ENCODE measurements at places on chromosomes 3 and 15.

DNA sequence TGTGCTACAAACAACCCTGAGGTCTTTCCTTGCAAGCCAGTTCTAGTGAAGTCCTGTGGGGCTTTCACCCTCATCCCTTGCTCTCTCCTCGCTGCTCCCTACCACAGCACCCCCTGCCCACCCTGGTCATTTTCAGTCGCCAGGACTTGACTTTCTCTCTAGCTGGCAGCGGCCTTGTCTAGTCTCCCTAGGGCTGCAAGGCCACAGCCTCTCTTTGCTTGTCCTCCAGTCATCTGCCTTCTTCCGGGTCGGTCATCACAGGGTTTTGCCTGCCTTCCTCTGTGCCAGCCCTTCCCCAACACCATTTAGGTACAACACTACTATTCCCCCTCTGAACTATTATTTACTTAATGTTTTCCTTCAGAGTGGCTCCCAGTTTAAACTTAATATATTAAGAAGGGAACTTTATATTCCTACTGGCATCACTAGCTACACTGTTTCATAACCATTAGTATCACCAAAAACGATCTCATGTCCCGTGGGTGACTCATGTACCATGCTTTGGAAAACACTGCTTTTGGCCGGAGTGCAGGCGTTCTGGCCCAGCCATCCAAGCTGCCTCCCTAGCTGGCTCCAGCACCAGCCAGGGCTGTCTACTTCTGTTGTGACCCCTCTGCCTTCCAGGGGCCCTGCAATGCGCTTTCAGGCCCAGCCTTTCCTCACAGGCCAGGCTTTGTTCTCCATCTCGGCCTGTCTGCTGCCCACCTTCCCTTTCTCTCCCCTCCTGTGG, 21.4 kb downstream of the FAH start:
- no peak for DNase-seq

GRCh38 chr3:102180280-102180931, 254.4 kb upstream of the ZPLD1 start:
- peak; percentile 21 for DNase-seq

- DNase-seq, result no peak
Measured at GRCh38 chr3:118803096-118803476, 231.6 kb downstream of the IGSF11 start.

DNA sequence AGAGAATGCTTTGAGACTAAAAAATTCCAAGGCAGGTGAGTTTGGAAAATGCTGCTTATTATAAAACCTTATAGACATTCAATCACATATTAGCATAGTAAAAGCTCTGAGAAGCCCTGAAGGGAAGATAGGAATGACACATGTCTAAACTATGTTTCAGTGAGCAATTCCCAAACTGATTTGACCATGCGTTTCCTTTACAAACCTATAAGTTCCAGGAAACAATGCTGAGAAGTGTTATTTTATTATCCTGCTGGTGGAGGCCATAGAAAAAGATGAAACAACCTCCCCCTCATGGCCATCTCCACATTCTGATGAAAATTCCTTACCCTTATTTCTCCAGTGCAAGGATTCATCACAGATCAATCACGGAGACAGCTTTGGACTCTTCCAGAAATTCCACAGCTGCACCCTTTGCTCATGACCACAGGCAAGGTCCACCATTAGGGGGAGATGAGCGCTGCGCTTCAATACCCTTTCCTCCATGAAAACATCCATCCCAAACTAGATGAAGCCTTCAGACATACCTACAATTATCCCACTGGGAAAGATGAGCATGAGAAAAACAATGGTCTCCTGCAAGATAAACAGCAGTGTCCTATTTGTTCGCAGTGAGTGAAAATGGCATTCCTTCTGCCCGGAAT, 372.1 kb downstream of the MAGI1 start:
- no peak for DNase-seq

DNA sequence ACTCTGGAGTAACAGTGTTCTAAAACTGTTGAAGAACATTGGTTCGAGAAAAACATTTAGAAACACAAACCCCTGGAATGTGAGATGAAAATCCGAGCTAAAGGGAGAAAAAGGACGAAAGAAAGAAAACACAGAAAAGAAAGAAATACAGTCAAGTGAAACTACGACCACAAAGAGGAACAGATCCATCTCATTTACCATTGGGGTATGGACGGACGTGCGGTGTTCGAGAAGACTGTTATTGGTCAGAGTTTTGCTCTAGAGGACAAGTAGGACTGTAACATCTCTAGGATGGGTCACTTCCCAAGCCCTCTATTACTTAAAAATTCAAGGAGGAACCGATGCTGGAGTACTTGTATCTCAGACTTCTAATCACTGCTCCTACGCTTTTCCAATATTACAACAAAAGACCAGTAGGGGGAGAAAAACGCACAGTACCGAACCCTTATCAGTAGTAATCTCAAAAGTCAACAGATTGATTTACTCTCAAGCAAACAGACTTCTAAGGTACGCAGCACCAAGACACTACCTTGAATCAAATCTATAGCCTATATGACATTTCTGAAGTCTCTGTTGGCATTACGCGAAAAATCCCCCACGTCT, 1.1 kb upstream of the PIK3CA start:
- peak; percentile 82 for DNase-seq

DNA sequence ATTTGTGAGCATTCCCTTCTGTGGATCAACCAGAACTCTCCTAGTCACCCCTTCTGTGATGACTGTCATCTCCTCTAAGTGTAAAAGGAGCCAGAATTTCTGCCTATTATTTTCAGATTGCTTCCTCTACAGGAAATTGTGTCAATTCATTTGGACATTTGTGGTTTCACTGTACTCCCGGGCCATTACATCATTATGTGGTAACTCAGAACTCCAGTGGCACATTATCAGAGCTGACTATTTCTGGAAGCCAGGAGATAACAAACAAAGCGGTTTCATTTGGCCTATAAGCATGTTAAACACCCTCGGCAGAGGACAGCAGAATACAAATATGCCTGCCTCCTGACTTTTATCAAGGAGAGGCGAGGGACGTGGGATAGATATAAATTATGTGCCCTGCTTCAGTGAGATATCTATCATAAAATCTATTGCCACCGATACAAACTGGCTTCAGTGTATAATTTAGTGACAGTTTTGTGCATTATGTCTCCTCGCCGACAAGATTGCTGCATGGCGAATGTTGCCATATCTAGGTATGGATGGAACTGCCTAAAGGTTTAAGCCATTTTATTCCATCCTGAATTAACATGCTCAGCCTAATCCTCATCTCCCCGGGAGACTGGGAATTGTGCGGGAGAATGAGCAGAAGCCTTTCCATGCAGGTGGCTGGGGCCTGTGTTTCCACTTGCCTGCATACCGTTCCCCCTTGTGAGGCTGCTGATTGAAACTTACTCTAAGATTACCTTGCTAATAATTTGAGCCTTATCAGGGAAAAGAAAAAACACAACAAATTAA, 193.4 kb upstream of the SEMA6D start:
- no peak for DNase-seq

GRCh38 chr3:128949158-128949557, 44.7 kb downstream of the CFAP92 start:
- no peak for DNase-seq

DNA sequence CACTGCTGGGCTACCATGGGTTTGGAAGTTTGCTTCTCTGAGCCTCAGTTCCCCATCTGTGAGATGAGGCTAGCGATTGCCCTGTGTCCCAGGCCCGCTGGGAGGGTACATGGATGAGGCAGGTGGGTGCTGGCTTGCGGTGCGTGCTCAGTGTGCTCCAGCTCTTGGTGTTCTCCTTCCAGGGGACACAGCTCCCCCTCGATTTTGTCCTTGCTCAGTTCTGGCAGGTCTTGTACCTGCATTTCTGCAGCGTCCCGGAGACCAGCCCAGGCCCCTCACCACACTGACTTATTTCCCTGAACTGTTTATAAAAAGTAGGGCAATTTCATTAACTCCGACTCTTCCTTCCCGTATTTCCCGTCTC, 95.4 kb downstream of the TBC1D2B start:
- DNase-seq, result no peak
